ENCODE measurements at places on chromosomes 5 and 9.

DNA sequence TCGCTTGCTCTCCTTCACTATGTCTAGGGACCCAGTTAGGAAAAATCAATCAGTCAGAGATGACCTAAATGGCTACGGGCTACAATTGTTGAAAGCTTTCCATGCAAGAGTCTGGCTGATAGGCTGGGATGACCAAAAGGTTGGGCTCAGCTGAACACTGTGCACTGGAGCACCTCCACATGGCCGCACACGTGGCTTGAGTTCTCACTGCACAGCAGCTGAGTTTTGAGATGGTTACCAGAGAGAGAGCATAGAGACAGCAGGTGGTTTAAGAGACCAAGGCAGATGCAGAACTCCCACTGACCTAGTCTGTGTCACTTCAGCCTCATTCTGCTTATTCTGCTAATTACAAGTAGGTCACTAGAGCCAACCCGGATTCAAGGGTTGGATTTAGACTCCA, 2354.8 kb upstream of the C9orf72 start:
- H3K4me1 ChIP-seq, result no peaks in the 10 kb centered on the region
- H3K27me3 ChIP-seq, result no peaks in the 10 kb centered on the region
- no peak overlapping the region for H3K27ac ChIP-seq
- no peak overlapping the region for H3K4me3 ChIP-seq

GRCh38 chr5:61991866-61992265, 314.1 kb upstream of the KIF2A start:
- no peaks in the 10 kb centered on the region for H3K27me3 ChIP-seq
- no peaks in the 10 kb centered on the region for H3K36me3 ChIP-seq
- DNase-seq, result no peak
- no peak overlapping the region for H3K4me3 ChIP-seq

DNA sequence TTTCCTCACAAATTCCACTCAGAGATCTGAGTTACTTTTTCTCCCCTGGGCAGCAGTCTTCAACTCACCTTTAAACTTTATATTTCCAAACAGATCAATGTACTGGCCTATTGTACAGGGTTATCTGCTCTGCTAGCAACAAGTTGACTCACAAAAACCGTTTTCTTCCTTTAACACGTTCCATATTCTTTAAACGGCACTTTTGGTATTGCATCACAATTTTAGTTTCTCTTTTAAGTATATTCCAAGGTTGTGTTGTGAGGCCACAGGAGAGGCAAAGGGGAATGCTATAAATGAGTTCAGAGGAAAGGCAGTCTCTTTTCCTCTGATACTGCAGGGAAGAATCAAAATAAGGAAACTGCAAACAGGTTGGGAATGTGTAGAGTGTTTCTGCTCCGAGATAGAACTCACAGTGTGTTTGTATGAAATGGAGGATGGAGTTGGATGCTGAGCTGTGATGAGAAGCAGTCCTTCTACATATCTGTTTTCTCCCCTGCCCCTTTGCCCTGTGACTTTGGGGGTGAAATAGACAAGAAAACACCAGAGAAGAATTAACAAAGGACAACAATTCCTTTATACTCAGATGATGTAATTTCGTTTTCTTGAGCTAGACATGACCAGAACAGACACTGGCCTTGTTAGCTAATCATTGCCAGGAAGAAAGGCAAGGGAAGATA, 9.9 kb upstream of the ALDOB start:
- no peak overlapping the region for H3K4me3 ChIP-seq
- no peaks in the 10 kb centered on the region for H3K4me1 ChIP-seq
- H3K27me3 ChIP-seq, result no peaks in the 10 kb centered on the region
- no peaks in the 10 kb centered on the region for H3K36me3 ChIP-seq
- no peak overlapping the region for H3K27ac ChIP-seq

GRCh38 chr5:76764374-76764773, 48.4 kb downstream of the F2R start:
- no peak overlapping the region for H3K4me3 ChIP-seq
- H3K36me3 ChIP-seq, result no peaks in the 10 kb centered on the region
- H3K4me1 ChIP-seq, result no peaks in the 10 kb centered on the region
- DNase-seq, result no peak
- H3K27ac ChIP-seq, result no peak overlapping the region

DNA sequence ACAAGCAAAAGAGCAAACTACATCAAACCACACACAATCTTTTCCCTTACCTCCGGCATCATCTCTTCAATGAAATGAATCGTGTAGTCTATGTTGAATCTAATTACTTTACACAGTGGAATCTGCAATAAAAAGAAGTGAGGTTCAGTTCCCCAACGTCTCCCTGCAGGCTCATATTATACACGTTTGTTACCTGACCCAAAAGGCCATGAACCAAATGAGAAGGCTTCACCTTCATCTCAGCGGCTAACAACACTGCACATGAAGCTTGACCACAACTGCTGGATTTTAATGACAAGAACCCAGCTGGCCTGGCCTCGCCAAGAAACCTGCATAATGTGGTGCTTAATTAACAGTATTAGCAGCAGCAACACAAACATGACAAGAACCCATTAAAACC, 45.5 kb downstream of the DROSHA start:
- no peaks in the 10 kb centered on the region for H3K27me3 ChIP-seq
- DNase-seq, result no peak
- no peak overlapping the region for H3K4me3 ChIP-seq

GRCh38 chr5:10552183-10553143, 11.4 kb upstream of the ANKRD33B start:
- H3K27me3 ChIP-seq, result no peaks in the 10 kb centered on the region
- H3K36me3 ChIP-seq, result no peaks in the 10 kb centered on the region
- peaks cover 34% of the 10 kb centered on the region for H3K4me1 ChIP-seq
- H3K27ac ChIP-seq, result no peak overlapping the region
- H3K4me3 ChIP-seq, result no peak overlapping the region
- no peak for DNase-seq

GRCh38 chr9:123629531-123629930, 273.5 kb downstream of the CRB2 start:
- no peaks in the 10 kb centered on the region for H3K4me1 ChIP-seq
- no peak overlapping the region for H3K4me3 ChIP-seq
- H3K27me3 ChIP-seq, result no peaks in the 10 kb centered on the region
- H3K27ac ChIP-seq, result no peak overlapping the region
- no peak for DNase-seq

DNA sequence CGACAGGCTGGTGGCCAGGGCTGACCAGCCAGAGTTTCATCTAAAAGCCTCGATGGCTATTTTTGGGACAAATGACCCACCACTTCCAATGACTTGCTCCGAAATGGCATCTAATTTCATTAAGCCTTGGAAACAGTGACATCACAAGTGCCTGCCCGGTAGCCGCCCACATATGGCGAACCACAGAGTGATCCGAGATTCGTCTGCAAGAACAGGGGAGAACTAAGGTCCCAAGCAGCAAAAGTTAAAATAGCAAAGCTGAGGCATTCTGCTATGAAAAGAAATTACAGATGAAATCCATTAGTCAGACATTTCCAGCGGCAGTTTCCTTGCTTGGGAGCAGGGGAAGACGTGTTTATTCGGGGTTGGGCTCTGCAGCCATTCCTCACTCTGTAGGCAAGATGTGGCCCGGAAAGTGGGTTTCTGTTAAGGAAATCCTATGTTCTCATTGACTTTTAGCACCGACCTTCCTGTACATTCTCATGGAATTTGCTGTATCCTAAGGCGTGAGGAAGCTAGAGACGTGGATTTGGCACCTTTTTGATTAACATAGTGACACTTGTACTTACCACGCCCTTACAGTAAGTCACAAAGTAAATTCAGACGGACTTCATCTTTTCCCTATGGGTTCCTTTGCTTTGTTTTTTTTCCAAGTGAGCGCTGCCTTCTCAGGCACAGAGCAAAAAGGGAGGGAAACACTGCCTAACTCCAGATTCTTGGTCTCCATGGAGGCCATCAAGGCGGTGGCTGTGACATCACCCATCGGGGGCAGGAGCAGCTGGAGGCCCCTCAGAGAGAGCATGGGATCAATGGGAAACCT, 45.1 kb downstream of the ERGIC1 start:
- no peaks in the 10 kb centered on the region for H3K27me3 ChIP-seq
- H3K4me1 ChIP-seq, result peaks cover 41% of the 10 kb centered on the region
- H3K36me3 ChIP-seq, result peaks cover 5% of the 10 kb centered on the region
- peak overlapping the region; percentile 8 for H3K4me3 ChIP-seq

DNA sequence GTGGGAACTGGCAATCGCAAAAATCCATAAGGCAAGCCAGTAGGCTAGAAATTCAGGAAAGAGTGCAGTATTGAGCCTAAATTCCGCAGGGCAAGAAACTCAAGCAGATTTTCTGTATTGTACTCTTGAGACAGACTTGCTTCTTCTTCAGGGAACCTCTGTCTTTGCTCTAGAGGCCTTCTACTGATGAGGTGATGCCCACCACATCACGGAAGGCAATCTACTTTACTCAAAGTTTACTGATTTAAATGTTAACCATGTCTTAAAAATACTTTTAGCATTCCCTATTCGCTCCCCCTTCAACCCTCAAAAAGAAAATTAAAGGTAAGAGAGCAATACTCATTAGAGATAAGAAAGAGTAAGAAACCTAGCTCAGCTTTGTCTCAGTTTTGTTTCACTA, 11.3 kb downstream of the IL7R start:
- no peak for DNase-seq
- no peaks in the 10 kb centered on the region for H3K27me3 ChIP-seq
- no peaks in the 10 kb centered on the region for H3K36me3 ChIP-seq
- H3K4me3 ChIP-seq, result no peak overlapping the region

DNA sequence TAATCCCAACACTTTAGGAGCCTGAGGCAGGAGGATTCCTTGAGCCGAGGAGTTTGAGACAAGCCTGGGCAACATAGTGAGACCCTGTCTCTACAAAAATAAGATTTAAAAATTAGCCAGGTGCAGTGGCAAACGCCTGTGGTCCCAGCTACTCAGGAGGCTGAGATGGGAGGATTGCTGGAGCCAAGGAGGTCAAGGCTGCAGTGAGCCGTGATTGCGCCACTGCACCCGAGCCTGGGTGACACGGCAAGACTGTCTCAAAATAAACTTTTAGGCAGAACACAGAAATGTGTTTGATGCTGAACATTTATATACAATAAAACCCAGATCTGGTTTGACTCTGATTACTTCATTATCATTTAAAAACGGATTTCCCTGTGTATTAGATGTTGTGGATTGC, 4.9 kb downstream of the ENTR1 start:
- peaks cover 23% of the 10 kb centered on the region for H3K4me1 ChIP-seq
- no peaks in the 10 kb centered on the region for H3K27me3 ChIP-seq
- H3K36me3 ChIP-seq, result peaks cover 22% of the 10 kb centered on the region
- DNase-seq, result no peak
- H3K27ac ChIP-seq, result no peak overlapping the region
- no peak overlapping the region for H3K4me3 ChIP-seq

GRCh38 chr5:123450640-123451039, 27.4 kb upstream of the CEP120 start:
- no peaks in the 10 kb centered on the region for H3K36me3 ChIP-seq
- no peaks in the 10 kb centered on the region for H3K27me3 ChIP-seq
- no peak overlapping the region for H3K4me3 ChIP-seq
- DNase-seq, result no peak

GRCh38 chr5:31478901-31479300, 53.0 kb downstream of the DROSHA start:
- H3K4me3 ChIP-seq, result no peak overlapping the region
- DNase-seq, result no peak
- no peaks in the 10 kb centered on the region for H3K27me3 ChIP-seq
- no peak overlapping the region for H3K27ac ChIP-seq

GRCh38 chr5:114308508-114308907, 53.4 kb upstream of the KCNN2 start:
- no peak for DNase-seq
- no peaks in the 10 kb centered on the region for H3K36me3 ChIP-seq
- no peaks in the 10 kb centered on the region for H3K27me3 ChIP-seq
- H3K27ac ChIP-seq, result no peak overlapping the region
- no peak overlapping the region for H3K4me3 ChIP-seq

- no peaks in the 10 kb centered on the region for H3K4me1 ChIP-seq
- no peaks in the 10 kb centered on the region for H3K27me3 ChIP-seq
- no peak overlapping the region for H3K27ac ChIP-seq
- H3K36me3 ChIP-seq, result no peaks in the 10 kb centered on the region
- no peak for DNase-seq
These were observed 48.8 kb downstream of the POC5 start for GRCh38 chr5:75668445-75668844.

GRCh38 chr5:45639040-45639439, 57.1 kb downstream of the HCN1 start:
- H3K36me3 ChIP-seq, result no peaks in the 10 kb centered on the region
- H3K27me3 ChIP-seq, result no peaks in the 10 kb centered on the region
- no peak overlapping the region for H3K4me3 ChIP-seq
- DNase-seq, result no peak

- H3K27me3 ChIP-seq, result no peaks in the 10 kb centered on the region
- no peak overlapping the region for H3K4me3 ChIP-seq
- H3K36me3 ChIP-seq, result no peaks in the 10 kb centered on the region
- peaks cover 6% of the 10 kb centered on the region for H3K4me1 ChIP-seq
- no peak for DNase-seq
- H3K27ac ChIP-seq, result no peak overlapping the region
These were observed 248.7 kb downstream of the SEMA5A start for GRCh38 chr5:9297134-9297533.

DNA sequence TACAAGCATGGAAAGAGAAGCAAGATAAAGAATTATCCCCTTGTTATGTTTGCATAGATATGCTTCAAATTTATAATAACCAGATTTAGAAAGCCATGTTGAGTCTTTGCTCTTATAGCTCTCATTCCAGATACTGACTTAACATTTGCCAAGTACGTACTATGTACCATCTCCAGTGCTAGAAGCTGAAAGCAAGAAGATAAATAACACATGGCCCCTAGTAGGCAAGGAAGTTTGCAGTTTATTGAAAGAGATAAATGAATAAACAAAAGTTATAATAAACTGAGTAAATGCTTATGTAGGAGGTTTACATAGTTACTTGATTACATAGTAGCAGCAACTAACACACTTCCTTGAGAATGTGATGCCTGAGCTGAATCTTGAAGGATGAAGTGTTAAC, 628.4 kb downstream of the HINT1 start:
- no peaks in the 10 kb centered on the region for H3K4me1 ChIP-seq
- H3K4me3 ChIP-seq, result no peak overlapping the region
- H3K27me3 ChIP-seq, result no peaks in the 10 kb centered on the region
- DNase-seq, result no peak
- H3K36me3 ChIP-seq, result no peaks in the 10 kb centered on the region

GRCh38 chr5:167699432-167699831, 592.0 kb upstream of the WWC1 start:
- H3K27ac ChIP-seq, result no peak overlapping the region
- no peak overlapping the region for H3K4me3 ChIP-seq
- H3K4me1 ChIP-seq, result no peaks in the 10 kb centered on the region
- no peaks in the 10 kb centered on the region for H3K27me3 ChIP-seq
- no peaks in the 10 kb centered on the region for H3K36me3 ChIP-seq
